ENCODE measurements at places on chromosomes 11 and 22. TPM values are rescaled to one million over a fixed set of nuclear protein-coding genes. Genes with fewer than 3 reads are reported as not detected.

- DNase-seq: no peak
These were observed 65.0 kb downstream of the SPON1 start for GRCh38 chr11:14027525-14027924.

The OR5AL1 gene
- not detected for total RNA-seq

DNA sequence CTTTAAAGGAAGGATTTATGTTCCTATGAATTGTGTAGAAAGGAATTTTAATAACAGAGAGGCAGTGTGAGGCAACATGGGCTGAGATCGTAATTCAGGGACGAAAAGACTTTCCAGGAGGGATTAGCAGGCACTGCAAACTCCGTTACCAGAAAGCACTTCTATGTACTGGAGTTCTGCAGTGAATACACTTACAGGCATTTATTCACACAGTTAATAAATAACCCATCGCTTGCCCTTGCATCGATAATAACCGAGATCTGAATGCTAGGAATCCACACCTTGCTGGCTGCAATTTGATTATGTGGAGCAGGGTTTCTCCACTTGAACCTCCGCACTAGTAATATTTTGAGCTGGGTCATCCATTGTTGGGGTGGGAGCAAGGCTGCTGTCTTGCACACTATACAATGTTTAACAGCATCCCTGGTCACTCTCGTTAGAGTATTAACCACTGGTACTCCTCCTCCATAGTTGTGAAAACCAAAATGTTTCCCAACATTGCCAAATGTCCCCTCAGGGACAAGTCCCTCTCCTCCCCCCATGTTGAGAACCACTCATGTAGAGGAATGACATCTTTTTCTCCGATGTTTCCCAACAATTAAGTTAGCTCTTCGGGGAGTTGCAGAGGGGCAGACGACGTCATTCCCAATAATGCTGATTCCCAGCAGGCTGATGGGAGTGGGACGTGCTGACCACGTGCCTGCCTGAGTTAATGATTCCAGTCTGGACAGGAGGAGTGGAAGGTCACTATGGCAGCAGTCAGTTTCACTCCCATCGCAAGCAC lies 99.5 kb downstream of the SNX19 start:
- no peak for DNase-seq

- DNase-seq: peak; percentile 45
These were observed 1.2 kb upstream of the AHNAK start for GRCh38 chr11:62547691-62548281.

DNA sequence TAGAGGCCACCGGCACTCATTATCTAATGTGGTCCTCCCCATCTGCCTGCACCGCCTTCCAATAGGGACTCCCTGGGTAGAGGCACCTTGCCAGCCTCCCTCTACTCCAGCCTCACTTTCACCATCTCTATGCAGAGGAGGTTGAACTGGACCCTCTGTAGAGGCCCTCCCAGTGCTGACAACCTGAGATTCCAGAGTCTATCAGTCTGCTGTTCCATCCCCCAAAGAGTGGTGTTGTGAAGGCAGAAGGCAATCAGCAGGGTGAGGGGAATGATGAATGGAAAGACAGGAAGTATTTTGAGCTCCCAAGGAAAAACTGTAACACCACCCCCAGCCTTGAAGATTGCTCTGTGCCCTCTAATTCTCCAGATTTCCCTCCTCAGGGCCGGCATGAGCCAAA lies 77.9 kb downstream of the THAP12 start:
- DNase-seq: no peak

DNA sequence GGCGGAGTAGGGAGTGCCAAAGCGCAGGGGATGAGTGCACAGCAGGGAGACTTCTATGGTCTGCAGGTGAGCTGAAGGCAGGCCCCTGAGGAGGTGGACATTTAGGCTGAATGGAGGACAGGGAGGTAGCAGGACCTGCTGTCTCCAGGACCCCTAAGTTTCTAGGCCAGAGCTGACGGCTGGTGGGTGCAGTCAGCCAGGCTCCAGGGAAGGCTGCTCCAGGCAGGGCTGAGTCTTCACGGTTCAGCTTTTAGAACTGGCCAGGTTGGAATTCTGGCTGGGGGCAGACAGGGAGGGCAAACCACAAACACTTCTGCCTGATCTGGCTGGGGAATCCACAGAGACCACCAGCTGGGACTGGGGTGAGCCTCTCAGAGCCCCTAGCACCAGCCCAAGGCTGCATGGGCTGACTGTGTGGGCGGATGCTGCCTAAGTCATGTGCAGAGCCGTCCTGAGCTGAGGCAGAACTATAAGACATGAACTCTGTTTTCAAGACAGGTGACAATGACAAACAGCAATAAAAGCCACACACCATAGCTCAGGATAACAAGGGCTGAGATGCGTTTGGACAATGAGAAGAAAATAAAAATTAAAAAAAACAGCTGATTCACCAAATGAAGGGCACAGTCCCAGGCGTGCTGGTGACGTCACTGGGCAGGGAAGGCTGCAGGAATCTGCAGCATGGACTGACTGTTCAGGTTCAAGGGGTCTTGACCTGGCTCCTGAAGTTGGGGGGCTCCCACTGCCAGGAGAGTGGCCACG lies 10.4 kb upstream of the MALAT1 start:
- peak; percentile 72 for DNase-seq

- peak; percentile 57 for DNase-seq
These were observed 821 bp downstream of the CELF1 start for GRCh38 chr11:47552056-47552565.

DNA sequence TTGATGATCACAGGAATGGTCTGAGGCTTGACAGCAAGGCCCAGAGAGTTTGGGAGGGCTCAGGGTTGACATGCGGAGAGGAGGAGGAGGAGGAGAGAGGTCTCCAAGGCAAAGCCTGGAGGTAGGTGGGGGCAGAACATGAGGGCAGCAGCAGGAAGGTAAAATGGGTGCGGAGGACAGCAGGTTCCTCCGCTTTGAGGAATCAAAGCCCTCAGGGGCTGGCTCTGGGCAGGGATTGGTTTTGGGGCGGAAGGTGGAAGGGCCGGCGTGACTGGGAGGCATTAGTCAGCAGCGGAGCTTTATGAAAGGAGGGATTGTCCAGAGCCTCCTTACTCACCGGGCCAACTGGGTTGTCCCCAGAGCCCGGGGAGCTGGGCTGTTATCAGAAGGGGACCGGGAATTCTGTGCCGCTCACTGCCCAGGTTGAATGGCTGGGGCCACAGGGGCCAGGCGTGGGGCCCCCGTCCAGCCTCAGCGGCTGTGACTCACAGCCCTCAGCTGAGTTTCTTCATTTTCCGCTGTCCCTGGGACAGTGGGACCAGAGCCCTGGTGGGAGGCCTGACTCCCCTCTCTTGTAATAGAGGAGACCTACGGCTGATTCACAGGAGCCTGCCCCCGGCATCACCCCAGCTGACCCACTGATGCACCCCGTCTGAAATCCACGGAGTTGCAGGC lies 36.2 kb downstream of the LIF start:
- no peak for DNase-seq

DNA sequence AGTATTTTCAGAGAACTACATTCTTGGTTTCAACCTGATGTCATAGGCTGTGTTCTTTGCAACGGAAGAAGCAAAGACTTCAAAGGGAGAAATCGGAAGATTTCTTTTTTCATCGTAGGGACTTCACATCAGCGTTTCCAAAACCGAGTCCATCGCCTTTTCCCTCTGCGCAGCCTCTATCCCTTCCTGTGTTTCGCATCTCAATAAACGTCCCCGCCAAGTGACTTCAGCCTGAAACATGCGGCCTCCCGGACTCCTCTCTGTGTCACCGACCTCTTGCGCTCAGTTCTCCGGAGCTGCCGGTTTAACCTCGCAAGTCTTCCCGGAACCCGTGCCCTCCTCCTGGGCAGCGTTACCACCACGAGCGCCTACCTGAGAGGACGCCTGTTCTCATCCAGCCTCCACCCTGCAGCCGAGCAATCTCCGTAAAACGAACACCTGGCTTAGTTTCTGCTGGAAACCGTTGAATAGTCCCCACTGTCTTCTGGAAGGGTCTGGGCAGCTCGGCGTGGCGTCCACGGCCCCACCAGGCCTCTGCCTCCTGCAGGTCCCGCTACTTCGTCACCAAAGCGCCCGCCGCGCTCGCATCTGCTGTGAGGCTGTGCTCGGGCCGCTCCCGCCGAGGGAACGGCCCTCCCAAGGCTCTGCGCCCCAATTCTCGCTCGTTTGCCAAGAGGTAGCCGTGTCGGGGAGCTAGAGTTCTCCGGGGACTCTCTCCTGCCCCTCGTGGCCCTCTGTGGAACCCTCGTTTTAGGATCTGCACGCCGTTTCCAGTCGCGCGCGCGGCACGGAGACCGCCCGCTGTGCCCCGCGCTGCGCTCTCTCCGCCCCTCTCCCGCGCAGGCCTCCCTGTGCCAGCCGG lies at the start of gene GLB1L3:
Gene GLB1L3 (plus strand): TSS at position 846 of the 862 bp plus-strand sequence. CDS start 362 bp downstream, outside the sequence.
- no peak for DNase-seq

DNA sequence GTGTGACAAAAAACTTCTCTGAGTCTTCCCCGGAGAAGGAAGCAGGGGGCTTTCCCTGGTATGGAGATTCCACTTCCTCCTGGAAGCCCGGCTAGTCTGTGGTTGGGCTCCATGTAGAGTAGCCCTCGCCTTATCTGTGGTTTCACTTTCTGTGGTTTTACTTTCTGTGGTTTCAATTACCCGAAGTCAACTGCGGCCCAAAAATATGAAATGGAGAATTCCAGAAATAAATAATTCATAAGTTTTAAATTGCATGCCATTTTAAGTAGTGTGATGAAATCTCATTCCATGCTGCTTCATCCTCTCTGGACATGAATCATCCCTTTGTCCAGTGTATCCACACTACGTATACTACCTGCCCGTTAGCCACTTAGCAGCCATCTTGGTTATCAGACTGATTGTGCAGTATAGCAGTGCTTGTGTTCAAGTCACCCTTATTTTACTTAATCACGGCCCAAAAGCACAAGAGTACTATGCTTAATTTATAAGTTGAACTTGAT lies 275.0 kb upstream of the SESN3 start:
- DNase-seq: no peak

- DNase-seq: no peak
These were observed 230.1 kb upstream of the DDI1 start for GRCh38 chr11:103806130-103806895.

Data from colonic mucosa (tissue), 4 donors.